ENCODE measurements at places on chromosomes 7 and 10.
A peak's percentile ranks its signal among the peaks of the same experiment; 100 is the strongest.

DNA sequence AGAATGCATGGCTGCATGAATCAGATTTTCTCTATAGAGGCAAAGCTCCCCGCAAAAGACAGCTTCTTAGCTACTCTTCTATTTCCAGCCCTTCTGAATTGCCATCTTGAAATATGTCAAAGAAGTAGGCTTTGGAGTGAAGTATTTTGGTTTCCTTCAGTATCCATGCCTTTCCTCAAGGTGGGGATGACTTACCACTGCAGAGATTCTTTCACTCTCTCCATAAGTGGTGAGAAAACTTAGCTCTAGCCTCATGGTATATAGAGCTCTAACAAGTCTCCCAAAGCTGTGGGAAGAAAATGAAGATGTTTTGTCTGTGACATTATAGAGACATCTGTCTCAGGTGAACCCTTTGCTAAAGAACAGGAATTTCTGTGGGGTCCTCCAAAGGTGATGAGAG lies 89.6 kb upstream of the ITGB1 start:
- no peak for DNase-seq

GRCh38 chr10:108462005-108462404 lies 1297.5 kb upstream of the SORCS1 start:
- DNase-seq: no peak

- no peak for DNase-seq
These were observed 2.1 kb upstream of the IL6 start for GRCh38 chr7:22724861-22725260.

- no peak for DNase-seq
These were observed 200.4 kb upstream of the NFE2L3 start for GRCh38 chr7:25951414-25952260.

DNA sequence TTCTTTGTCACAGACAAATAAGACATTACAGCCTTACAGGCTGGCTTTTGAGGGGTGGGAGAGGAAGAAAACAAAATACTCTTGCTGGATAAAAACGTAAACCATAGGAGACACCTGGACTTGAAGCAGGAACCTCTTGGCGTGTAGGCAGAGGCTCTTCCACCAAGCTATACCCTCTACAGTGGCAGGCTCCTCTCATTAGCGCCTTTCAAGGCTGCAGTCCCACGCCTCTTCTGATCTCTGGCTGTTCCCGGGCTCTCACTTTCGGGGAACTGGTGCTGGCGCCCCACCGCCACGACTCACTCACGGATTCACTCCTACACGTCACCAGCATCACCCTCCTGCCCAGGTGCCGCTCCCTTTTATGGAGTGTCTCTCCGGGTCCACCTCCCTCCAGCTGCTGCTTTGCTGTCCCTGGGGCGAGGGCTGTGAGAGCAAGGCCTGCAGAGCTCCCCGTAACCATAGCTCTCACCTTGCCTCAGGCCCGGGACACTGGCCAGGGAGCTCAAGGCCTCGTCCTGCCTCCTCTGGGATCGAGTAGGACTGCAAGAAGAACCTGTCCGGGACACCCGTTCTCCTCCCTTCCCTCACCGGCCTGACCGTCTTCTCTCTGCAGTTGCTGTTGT lies 62.6 kb downstream of the ZNF777 start:
- no peak for DNase-seq

GRCh38 chr7:46107610-46108217 lies 186.6 kb upstream of the IGFBP3 start:
- DNase-seq: no peak

DNA sequence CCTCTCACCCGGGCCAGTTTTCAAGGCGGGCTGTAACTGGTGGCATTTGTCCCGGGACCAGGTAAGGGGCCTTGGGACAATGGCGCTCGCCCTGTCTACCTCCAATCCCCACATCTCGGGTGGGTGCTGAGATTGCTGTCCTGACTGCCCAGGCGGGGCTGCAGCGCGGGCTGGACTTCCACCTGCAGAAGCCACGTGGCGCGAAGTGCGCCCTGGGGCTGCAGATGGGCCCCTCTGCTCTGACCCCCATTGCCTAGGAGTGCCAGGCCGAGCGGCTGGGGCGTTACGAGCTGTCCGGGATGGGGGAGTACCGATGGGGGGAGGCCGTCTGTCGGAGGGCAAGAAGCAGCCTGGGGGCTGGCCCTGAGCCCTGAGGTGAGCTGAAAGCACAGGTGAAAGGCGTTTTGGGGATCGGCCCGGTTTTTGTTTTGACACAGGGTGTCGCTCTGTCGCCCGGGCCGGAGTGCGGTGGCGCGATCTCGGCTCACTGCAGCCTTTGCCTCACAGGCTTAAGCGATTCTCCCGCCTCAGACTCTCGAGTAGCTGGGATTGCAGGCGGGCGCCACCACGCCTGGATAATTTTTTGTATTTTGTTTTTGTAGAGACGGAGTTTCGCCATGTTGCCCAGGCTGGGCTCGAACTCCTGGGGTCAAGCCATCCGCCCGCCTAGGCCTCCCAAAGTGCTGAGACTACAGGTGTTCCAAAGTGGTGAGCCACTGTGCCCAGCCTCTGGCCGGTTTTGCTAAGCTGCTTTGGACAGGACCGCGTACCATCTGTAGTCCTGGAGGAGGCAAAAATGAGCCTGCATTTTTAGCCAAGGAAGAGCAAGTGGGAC lies at the start of gene SFXN2:
Gene SFXN2, plus strand, starts transcription at position 16 of the 835 bp plus-strand sequence. CDS start 12,001 bp downstream, outside the sequence.
- peak; percentile 28 for DNase-seq

- no peak for DNase-seq
These were observed 60.9 kb downstream of the SLC16A9 start for GRCh38 chr10:59648711-59649201.

DNA sequence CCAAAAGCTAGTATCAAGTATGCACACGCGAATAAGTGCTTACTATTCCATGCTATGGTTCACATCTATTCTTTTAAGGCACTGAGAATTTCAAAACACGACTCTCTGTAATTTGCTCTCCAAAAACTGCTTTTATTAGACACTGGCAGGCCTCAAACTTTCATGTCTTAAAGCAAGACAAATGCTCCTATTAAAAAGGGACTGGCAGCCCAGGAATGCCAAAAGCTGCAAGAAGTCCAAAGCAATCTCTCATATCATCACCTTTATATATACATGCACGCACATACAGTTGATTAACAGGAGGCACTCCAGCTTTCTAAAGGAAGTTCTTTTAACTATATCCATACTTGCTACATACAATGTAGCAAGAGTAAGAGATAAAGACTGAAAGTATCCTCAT lies 34.8 kb downstream of the UBE2H start:
- DNase-seq: no peak

DNA sequence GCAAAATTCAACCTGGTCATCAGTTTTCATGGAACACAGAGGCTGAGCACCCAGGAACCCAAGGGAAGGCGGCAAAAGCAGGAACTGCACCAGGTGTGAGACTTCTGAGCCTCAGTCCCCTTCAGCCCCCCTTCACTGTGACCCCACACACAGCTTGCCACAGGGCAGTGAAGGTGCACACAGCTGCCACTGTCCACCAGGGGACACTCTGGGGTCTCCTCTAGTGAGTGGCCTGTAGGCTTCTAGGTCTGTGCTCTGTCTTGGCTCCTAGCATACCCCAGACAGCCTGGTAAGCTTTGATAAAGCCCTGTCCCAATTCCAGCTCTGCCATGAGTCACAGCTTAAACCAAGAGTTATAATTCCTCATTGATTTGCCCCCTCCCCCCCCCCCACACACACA lies 12.1 kb downstream of the KCNH2 start:
- no peak for DNase-seq

DNA sequence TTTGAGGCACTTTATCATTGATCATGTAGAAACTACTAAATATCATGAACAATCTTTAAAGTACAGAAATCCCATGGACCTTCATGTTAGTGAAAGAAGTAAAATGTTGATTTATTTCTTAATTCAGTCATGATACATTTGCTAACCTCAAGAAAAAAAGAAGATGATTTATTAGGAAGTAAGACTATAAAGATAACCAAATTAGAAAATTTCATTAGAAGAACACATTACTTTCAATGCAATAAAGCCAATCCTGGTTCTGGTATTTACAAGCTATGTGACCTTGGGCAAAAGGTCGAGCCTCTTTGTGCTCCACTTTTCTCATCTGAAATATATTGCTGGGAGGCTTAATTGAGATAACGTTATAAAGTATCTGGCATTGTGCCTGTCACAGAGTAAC lies 365.0 kb downstream of the KIF20B start:
- no peak for DNase-seq

DNA sequence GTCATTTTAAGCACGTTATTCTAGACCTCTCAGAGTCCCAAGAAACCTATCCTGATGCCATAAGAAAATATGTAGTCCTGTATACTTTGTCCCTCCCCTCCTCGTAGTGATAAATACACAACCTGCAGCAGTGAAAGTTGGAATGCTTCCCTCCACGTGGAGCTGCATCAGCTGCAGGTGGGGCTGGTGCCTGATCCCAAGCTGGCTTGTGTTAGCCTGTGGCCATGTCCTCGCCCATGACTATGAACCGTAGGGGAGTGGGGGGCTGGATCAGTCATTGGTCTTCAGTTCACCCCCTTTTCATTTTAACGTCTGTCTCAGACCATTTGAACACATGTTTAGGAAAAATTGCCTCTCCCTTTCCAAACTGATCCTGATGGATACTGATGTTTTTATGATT lies 171.4 kb upstream of the HABP2 start:
- DNase-seq: no peak

GRCh38 chr7:77760809-77761453 lies 37.3 kb downstream of the TMEM60 start:
- DNase-seq: no peak

- no peak for DNase-seq
These were observed 123.7 kb upstream of the FAM20C start for GRCh38 chr7:68629-69028.

- no peak for DNase-seq
These were observed 61.3 kb upstream of the GLCCI1 start for GRCh38 chr7:7907306-7907705.

DNA sequence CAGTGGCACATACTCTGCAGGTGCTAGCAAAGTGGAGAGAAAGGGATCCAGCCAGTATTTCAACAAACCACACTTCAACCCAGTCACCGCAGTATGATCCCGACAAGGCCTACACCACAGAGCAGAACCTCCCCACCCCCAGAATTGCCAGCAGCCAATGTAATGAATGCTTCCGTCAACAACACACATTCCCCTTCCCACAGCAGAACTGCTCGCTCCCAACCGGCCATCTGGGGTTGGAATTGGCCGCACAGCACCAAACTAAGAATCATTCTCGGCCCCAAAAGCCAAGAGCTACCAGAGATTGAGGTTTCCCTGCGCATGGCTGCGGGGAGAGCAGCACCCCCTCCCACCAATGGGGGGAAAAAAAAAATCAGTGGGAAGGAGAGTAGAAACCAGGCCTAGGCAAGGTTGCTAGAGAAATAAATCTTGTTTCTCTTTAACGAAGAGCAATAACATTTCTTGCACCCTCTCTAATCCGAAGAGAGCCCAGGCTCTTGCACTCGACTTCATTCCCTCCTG lies 1.1 kb downstream of the WASL start:
- DNase-seq: no peak

DNA sequence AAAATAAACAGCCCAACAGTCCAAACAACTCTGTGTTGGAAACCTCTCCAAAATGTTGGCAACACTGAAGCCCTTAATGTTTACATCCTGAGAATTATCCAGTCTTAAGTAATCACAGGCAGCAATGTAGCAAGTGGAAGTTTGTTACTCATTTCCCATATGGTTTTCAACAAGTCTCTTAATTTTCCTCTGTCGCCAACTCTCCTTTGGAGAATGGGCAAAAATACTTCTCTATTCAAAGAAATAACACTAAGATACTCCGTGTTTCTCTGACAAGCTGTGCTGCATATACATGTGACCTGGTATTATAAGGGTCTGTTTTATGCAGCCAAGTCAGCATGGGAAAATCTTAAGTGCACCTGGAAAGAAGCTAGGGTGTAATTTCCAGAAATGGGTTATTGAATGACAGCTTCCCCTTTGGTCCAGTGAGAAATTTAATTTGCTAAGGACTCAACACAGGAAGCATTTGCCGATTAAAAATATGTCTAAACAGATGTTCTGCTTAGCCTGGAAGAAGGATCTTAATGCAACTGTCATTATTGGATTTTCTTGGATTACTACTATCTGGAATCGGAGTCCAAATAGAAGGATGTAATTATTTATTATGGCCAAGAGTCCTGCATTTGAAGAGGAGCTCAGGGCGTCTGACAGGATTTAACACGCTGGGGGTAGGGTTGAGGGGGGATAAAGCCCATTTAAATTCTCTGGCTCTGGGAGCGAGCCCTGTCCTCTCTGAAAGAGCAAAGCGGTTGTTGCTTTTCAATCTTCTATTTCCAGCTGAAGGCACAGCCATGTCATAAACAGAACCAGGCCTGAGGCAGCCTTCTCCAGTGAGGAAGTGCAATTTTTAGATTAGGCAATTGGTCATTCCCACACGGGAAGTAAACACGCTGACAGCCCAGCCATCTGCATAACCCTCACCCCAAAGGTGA lies 73.1 kb downstream of the TLL2 start:
- no peak for DNase-seq

DNA sequence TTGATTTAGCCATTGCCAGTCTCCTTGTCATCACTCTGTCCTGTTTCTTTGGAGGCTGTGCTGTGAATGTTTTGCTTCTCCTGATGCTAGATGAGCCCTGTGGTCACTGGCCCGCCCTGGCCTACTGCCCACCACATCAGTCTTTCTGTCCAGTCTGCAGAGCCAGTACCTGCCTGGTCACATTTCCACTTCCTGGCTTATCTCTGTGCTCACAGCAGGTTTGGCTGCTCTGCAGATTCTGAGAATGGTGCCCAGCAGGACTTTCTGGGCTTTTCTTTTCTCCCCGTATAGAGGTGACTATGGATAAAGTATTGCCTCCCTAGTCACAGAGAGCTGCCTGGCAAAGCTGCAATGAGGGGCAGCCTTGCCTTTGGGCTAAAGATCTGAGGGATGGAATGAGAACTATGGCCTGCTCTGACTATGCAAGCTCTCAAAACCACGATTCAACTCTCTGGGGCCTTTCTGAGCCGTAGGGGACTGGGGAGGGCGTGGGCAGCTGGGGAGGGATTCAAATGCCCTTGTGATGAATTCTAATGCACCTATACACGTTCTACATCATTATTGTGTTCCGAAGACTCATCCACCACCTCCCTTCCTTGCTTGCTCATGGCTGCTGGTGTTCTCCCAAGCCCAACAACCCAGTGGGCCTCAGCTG lies 410.4 kb upstream of the NPVF start:
- no peak for DNase-seq

DNA sequence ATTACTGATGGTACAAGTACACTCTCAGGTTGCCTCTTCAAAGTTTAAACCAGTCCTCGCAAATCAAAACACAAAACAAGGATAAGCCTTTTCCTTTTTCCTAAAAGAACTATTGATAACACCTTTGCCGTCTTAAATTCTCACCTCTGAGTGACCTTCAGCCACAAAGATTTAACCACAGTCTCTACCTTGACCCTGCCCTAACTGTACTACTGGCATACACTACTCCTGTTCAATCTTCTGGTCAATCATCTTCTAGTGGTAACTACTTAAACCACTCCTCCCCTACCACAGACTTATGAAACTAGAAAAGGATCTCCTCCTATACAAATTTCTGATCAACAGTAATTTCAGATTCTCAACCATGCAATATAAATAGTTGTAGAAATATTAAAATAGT lies 15.1 kb downstream of the UPF2 start:
- DNase-seq: no peak

GRCh38 chr10:131816157-131816775 lies 84.5 kb upstream of the PPP2R2D start:
- no peak for DNase-seq

GRCh38 chr7:12670000-12670729 lies 17.3 kb upstream of the ARL4A start:
- no peak for DNase-seq

GRCh38 chr10:25487266-25487665 lies 312.5 kb downstream of the GPR158 start:
- no peak for DNase-seq

GRCh38 chr7:47534322-47535034 lies 47.4 kb downstream of the TNS3 start:
- DNase-seq: no peak

- no peak for DNase-seq
These were observed 12.2 kb upstream of the PSAP start for GRCh38 chr10:71863203-71863602.
